ENCODE measurements at places on chromosomes 4 and X. TPM values are rescaled to one million over a fixed set of nuclear protein-coding genes. Genes with fewer than 3 reads are reported as not detected.
A peak's percentile ranks its signal among the peaks of the same experiment; 100 is the strongest.

- DNase-seq: no peak
These were observed 145.5 kb upstream of the NAP1L5 start for GRCh38 chr4:88843067-88843685.

GRCh38 chr4:173958445-173958844 lies 325.0 kb downstream of the FBXO8 start:
- no peak for DNase-seq

- no peak for DNase-seq
These were observed 6.2 kb upstream of the PUDP start for GRCh38 chrX:7154041-7154597.

DNA sequence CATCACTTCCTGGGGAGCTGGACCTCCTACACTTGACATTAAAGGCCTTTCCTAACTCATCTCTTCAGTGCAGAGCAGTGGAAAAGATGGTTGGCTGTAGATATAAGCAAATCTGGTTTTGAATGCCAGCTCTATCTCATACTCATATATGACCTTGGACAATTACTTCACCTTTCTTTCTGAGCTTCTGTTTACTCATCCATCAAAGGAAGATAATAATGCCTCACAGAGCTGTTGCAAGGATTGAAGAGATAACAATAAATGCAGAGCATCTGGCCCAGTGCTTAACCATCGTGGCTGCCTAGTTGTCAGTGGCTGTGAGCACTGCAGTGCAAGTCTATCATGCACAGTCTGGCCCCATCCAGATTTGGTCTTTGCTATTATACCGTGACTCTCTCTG lies 148.1 kb upstream of the EOLA2 start:
- no peak for DNase-seq

GRCh38 chrX:19462231-19462630 lies 53.1 kb downstream of the MAP3K15 start:
- no peak for DNase-seq

DNA sequence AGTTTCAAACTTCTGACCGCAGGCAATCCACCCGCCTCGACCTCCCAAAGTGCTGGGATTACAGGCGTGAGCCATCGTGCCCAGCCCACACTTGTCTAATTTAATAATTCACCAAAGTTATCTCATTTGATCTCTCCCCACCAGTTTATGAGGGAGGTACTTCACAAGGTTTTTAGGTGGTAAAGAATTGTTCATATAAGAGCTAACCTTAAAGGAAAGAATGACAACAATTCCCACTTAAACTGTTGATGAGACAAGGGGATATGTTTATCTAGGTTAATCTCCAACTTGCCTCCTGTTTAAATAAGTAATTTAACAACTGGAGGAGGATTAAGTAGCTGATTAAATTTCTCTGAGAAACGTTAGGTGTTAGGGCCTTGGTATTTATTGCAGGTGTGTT lies 117.6 kb upstream of the CBLL2 start:
- DNase-seq: no peak

DNA sequence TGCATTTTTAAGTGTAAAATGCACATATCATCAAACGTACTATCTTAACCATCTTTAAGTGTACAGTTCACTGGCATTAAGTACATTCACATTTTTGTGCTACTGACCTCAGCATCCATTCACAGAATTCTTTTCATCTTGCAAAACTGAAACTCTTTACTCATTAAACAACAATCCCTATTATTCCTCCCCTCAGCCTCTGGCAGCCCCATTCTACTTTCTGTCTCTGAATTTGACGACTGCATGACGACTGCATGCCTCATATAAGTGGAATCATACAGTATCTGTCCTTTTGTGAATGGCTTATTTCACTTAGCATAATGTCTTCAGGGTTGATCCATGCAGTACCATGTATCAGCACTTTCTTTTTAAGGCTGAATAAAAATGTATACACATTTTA lies 38.7 kb downstream of the CNKSR2 start:
- DNase-seq: no peak

DNA sequence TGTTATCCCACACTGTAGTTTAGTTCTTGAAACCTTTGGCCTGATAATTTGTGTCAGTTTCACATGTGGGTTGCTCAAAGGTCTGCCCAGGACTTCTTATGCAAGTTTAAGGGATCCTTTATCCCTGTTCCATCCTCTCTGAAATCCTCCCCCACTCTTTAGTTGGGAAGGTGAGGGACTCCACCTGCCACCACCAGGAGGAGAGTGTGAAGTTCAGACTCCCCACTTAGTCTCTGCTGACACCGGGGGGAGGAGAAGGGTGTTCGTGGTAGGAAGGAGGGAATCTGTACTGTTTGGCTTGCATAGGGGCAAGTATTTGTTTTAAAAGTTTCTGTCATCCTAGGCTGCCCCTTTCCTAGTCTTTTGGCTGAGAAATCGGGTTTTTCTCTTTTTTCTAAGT lies 211.8 kb downstream of the PPP4R3C start:
- no peak for DNase-seq

DNA sequence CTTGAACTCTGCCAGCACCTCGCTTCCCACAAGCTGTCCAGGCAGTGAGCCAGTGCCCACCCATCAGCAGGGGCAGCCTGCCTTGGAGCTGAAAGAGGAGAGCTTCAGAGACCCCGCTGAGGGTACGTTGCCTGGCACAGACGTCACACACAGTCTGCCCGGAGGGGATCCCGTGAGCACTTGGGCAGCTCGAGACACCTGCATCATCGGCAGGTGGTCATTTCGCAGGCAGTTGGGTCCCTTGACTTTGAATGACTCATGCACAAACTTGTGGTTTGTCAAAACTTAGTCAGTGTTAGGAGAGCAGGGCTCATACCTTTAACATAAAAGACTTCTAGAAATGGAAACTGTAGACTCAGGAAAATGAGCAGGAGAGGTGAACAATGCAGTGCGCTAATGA lies 9.9 kb downstream of the TACC3 start:
- DNase-seq: no peak

- DNase-seq: no peak
These were observed 154.4 kb downstream of the SHROOM3 start for GRCh38 chr4:76589402-76589801.

DNA sequence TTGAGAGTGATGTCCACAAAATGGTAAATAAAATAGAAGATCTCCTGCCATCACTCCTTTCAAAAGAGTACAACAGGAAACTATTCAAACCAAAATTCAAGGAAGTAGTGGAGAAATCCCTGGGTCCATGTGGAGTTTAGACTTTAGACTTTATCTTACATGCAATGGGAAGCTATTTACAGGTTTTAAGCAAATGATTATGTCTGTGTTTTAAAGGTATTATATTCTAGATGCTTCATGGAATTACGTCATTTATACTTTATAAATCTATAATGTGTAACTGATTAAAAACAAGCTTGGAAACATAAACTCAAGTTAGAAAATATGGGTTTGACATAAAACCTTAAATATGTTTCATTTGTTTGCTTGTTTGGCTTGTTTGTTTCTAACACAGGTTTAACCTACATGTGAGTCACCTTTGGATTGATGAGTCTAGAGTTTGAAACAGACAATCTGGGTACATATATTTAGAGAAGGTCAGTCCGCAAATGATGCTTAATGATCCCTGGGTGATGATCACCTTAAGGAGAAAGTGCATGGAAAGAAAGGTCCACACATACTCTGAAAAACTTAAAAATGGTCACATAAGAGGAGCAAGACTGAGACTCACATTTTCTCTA lies 519.6 kb upstream of the AGA start:
- DNase-seq: no peak

DNA sequence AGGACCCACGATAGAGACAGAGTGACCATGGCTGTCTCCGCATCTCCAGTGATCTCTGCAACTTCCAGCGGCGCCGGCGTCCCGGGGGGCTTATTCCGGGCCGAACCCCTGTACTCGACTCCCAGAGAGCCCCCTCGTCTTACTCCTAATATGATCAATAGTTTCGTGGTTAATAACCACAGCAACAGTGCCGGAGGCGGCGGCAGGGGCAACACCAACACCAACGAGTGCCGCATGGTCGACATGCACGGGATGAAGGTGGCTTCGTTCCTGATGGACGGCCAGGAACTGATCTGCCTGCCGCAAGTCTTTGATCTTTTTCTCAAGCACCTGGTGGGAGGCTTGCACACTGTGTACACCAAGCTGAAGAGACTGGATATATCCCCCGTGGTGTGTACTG lies 343 bp downstream of the DACH2 start:
- DNase-seq: no peak

DNA sequence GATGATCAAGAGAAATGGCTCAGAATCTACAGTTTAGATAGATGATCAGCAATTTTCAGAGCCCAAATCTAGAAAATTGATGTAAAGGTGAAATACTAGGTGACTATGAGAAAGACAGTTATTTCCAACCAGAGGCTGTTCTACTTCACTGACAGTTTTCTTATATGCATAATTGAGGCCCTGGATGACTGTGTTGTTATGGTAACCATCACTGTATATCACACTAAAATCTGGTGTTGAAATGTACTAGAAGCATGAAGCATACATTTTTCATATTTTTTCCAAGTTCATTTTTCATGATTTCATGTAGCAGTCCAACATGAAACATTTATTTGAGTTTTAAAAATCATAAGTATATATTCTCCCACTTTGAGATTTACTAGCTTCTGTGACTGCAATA lies 87.4 kb downstream of the ATXN3L start:
- DNase-seq: no peak

GRCh38 chr4:16607241-16608066 lies 291.0 kb downstream of the LDB2 start:
- no peak for DNase-seq

DNA sequence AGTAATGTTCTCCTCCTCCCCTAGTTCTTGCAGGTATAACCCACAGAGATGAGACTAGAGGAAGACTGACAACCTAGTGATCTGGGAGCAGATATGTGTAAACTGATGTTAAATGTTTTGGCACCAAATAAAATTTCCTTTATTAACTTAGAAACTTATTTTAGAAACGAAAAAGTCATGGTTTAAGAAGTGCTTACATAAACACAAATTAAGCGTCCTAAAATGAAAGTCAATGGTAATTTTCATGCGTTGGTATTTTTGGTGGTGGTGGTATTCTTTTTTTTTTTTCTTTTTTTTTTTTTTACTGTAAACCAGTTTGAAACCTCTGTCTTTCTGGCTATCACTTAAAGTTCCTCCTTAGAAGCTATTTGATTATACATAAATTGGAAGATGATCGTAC lies 1438.1 kb upstream of the TENM3 start:
- DNase-seq: no peak

- no peak for DNase-seq
These were observed 113.0 kb downstream of the DHRSX start for GRCh38 chrX:2387614-2388239.

GRCh38 chr4:166977596-166977995 lies 256.7 kb downstream of the SPOCK3 start:
- no peak for DNase-seq

DNA sequence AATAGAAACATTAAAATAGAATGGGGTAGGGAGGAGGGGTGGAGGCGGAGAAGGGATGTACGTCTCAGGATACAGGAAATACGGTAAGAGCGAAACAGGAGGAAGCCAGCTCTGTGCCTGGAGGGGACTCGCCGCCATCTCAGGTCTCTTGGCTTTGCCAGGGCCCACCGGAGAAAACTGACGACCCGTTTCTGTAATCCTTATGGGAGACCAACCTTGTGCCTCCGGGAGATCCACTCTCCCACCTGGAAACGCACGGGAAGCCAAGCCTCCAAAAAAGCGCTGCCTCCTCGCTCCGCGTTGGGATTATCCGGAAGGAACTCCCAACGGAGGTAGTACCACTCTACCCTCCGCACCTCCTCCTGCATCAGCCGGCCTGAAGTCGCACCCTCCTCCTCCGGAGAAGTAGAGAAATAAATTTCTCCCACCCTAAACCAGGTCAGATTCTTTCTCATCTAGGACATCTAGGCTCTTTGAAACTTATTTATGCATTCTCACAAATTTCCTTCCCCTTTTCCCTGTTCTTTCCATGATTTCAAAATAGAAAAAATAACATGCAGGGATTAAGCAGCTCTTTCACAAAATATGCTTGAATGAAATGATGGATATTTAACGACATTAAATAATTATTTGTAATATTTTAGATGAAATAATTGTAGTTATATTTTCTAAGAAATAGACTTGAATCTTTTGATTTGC lies at the start of gene NBDY:
Gene NBDY (plus strand): TSS at position 92 of the 699 bp plus-strand sequence. CDS start 111 bp downstream, at position 203.
- no peak for DNase-seq

- DNase-seq: no peak
These were observed 18.5 kb upstream of the TET2 start for GRCh38 chr4:105128208-105128607.

DNA sequence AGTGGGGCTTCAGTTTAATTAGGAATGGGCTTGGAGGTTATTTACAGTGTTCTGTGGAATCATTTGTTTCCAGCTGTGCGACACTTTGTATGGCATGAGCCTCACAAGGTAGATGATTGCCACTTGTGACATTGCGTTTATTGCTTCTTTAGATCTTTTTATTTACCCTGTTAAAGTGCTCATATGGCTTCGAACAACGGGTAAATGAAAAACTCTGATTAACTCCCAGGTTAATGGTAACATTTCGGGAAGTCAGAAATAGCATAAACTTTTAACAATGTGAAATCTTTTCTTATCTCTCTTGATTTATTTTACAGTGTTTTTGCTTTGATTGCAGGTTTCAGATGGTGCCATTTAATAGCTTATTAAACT lies 494.3 kb downstream of the IDS start:
- no peak for DNase-seq

DNA sequence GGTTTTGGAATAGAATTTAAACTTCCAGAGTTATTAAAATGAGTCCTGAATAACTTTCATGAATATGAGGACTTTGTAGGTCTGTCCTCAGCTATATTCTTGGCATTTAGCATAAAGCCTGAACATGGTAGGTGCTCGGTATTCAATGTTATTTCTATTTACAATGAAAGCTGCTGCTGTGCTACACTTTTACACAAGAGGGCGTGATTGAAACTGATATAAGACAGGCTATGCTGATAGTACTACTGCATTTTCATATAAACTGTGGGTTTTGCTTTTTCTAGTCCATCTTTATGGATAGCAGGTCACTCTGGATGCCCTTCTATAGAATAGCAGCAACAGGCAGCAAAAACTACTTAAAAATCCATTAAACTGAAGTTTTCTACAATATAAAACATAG lies 12.3 kb upstream of the GNPDA2 start:
- DNase-seq: peak; percentile 8

The CFAP47 gene
- 5.3 TPM for total RNA-seq

The PABPC4L gene
- total RNA-seq: 1.2 TPM

The RAB39B gene
- total RNA-seq: 30.6 TPM

The SLC10A3 gene
- 2.4 TPM for total RNA-seq

The ARR3 gene
- total RNA-seq: not detected

The SYTL4 gene
- total RNA-seq: 3.3 TPM
